ENCODE measurements at places on chromosomes 6 and 20.

- no peak for DNase-seq
These were observed 3.8 kb upstream of the EEF1A2 start for GRCh38 chr20:63502671-63503172.

GRCh38 chr6:45667766-45668165 is 290.0 kb upstream of the SUPT3H start:
- DNase-seq = no peak

- DNase-seq = no peak
These were observed 17.2 kb upstream of the IL22RA2 start for GRCh38 chr6:137190583-137191094.

- DNase-seq = no peak
These were observed 157.0 kb downstream of the SOX4 start for GRCh38 chr6:21750575-21750974.

- DNase-seq = no peak
These were observed 18.1 kb downstream of the BPI start for GRCh38 chr20:38321959-38322598.

- DNase-seq = no peak
These were observed 2.6 kb downstream of the SESN1 start for GRCh38 chr6:109092074-109092473.

DNA sequence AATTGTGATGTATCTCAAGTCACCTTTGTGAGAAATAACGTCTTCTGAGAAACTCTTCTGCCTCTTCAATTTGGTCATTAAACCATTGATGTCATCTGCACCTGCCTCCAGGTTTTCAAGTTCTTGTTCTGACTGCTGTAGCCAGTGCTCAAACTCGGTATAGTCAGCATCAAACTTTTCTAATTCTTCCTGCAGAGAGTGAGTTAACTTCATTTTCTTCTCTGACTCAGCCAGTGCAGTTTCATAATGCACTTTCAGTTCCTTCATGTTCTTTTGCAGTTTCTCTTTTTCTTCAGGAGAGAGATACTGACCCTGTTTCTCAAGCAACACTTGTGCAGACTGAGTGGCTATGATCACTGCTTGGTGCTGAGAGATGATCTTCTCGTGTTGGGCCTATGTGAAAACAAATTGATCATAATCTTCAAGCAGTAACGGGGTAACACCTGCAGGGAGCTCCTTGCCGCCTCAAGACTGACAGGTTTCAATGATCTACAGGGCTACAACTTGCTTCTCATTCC is 48.8 kb downstream of the DST start:
- DNase-seq = no peak

GRCh38 chr6:147126618-147127022 is 77.6 kb upstream of the STXBP5 start:
- no peak for DNase-seq

GRCh38 chr6:63677282-63677681 is 41.7 kb downstream of the PHF3 start:
- DNase-seq = no peak

DNA sequence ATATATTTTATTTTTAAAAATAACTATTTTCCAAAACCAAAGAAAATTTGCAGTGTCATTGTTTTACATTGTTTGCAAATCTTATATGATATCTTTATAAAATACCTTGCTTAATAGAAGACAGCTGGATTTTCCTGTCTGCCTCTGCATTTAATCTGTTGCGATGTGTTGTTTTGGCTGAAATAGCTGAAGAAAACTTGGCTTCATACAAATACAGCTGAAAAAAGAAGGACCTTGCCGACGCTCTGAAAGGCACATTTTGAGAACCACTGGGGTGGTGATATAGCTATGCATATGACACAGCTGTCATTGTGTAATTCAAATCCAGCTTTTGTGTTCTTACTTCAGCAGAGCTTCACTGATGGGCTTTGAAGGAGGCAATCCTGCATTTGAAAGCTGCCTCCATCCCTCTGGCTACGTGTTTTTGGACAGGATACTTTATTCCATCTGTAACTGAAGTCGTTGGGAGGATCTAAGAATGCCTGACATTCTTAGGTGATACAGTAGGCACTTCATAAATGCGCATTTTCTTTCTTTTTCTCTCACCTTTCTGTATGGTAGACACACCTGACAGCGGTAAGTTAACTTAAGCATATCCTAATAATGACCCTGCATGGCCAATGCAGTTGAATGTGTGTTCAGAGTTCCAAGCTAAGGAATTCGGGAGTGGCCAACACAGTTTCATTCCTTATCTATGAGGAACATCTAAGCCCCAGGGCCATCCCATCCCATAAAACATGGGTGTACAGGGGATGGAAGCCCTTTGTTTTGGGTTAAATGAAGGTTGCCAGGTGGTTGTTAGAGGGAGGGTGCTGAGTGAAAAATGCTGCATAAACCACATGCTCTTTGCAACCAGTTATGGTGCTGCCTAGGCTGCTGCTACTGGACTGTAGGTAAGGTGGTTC is 213.0 kb downstream of the TFAP2A start:
- no peak for DNase-seq

- no peak for DNase-seq
These were observed 143.0 kb downstream of the GMDS start for GRCh38 chr6:2102316-2102883.

DNA sequence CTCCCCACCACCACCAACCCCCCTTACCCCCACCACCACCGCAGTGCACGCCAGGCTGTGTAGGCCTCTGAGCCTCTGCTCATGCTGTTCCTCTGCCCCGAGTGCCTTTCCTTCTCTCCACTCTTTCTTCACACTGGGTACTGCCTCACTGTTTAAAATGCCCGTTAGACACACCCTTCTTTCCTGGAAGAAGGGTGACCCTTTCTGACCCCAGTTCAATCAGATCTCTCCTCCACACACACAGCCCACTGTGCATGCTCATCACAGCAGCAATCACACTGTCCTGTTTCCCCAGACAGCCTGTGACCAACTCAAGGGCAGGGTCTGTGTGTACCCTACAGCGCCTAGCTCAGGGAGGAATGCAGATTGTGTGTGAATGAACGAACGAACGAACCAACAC is 10.0 kb downstream of the TMEM74B start:
- DNase-seq = no peak

- no peak for DNase-seq
These were observed 159.3 kb downstream of the CDKAL1 start for GRCh38 chr6:20693466-20694063.
